ENCODE measurements at places on chromosomes 5 and 9.

GRCh38 chr9:121650217-121651007 lies 1.0 kb upstream of the DAB2IP start:
- DNase-seq: no peak

DNA sequence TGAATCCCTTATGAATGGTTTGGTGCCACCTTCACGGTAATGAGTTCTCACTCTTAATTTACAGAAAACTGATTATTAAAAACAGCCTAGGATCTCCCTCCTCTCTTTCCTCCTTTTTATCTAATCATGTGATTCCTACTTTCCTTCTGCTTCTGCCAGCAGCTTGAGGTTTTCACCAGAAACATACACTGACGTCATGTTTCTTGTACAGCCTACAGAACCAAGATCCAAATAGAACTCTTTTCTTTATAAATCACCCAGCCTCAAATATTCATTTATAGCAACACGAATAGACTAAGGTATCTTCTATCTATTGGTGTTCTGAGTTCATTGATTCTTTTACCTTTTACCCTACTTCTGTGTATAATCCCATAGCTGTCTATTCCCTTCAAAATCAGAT lies 388.9 kb upstream of the CDH10 start:
- DNase-seq: no peak

- DNase-seq: no peak
These were observed 43.1 kb upstream of the C6 start for GRCh38 chr5:41256400-41256799.

GRCh38 chr9:113957821-113958341 lies 81.8 kb downstream of the ZNF618 start:
- no peak for DNase-seq

- DNase-seq: no peak
These were observed 561 bp downstream of the DAPK1 start for GRCh38 chr9:87498046-87498810.

- DNase-seq: no peak
These were observed 11.7 kb upstream of the STING1 start for GRCh38 chr5:139494256-139494655.

DNA sequence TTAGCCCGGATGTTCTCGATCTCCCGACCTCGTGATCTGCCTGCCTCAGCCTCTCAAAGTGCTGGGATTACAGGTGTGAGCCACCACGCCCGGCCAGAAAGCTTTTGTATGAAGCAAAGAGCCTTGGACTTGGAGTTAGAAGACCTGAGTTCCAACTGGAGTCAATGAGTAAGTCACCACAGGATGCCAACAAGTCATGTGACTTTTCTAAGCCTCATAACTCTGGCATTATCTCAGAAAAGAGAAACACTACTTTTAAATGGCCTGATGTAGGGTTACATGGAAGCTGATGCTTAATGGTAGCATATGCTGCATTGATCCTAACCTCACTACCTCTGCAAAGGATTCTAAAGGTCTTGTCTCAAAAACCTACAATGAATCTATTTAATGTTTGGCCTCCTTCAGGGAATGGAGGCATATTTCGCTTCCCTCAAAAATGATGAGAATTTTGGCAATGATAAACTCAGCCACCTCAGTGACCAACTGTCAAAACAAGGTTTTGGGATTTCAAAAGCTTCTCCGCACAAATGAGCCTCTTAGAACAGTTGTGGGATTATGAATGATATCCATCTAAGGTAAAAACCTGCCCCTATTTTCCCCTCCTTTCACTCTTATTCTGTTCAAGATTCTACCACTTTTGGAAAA lies 236.8 kb downstream of the ACTL7B start:
- DNase-seq: no peak

All from CD4-positive, alpha-beta T cell treated with Interferon alpha-2 for 1 hour (primary cell).